ENCODE measurements at places on chromosomes 4 and X.

DNA sequence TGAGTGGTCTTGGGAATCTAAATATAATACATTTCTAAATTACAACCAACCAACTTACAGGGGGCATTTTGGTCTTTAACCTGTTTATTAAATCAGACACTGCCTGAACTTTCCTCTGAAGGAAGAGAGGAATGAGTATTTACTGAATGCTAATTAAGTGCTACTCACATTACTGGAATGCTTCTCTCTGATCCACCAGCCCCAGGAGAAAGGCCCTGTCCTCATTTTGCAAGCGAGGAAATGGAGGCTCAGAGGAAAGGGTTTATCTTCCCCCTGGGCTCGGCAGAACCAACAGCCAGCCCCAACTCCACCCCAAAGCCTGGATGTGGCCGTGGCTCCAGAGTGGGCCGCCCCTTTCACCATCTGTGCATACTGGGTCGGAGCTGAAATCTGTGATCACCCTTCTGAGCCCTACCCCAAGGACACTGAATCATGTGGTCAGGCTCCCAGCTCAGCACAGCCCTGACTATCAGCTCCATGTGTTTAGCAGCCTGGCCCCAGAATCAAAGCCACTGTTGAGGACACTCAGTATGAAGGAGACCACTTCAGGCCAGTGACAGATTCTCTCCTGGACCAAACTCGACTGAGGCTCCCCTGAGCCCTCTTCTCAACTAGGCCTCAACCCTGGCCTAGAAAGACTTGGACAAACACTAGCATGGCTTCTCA, 56.7 kb upstream of the ENPP6 start:
- DNase-seq = no peak

DNA sequence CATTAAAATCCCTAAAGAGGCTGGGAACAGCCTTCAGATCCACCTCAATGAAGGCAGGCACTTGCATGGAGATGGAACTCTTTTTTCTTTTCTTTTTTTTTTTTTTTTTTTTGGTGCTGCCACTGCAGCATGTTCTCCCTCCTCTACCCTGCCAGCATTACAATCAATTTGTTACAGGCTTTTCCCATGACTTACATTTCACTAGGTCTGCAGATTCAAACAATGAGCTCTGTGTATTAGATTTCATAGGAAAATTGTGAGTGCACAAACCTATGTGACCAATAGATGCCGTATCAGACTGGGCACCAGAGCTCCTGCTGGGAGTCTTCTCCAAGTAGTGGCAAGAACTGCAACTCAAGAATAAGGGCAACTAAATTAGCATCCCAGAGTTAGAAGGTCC, 63.8 kb upstream of the GABRQ start:
- no peak for DNase-seq

DNA sequence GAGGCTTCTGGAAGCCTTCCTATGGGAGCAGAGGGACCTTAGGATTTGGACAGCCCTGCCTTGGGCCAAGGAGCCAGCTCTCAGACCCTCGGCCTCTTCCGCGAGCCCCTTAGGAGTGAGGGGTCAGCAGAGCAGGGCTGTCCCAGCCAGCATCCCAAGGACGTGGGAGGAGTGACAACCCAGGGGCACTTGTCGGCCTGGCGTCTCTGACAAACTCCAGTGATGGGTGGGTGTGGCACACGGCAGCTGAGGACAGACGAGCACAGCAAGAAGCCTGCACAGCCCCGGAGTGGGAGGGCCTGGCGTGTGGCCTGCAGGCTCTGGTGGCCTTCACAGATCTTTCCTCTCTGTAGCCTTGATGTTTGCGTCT, 11.6 kb upstream of the TNIP2 start:
- DNase-seq = no peak

DNA sequence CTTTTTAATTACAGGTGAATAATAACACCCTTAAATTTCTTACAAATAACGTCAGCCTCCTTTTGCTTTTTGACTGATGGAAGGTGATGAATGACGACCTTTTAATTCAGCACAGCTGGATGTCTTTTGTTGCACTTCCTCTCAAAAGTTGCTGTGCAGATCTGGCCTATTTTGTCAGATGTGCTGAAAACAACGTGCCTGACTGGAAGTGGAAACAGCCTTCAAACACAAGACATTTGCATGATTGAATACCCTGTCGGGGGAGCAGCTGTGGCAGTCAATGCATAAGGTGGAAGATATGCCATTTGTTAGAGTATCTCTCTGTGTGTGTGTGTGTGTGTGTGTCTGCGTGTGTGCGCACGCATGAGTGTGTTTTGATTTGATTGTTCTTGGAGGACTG, 579.7 kb downstream of the SPRY1 start:
- no peak for DNase-seq

DNA sequence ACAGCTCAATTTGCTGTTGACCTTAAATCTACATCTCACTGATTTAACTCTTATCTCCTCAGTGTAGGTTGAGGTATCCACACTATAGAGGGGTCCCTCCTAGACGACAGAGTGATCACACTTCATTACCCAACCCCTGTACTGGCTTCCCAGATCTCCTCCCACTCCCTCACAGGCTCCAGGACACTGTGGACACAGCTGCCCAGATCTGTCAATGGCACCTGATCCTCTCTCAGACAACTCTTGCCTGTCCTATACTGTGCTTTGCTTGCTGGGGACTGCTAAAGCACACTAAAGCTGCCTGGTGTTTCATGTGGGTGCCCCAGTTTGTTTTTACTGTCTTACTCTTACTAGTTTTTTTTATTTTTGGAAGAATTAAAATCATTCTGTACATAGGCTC, 27.9 kb downstream of the RAB40AL start:
- DNase-seq = no peak

DNA sequence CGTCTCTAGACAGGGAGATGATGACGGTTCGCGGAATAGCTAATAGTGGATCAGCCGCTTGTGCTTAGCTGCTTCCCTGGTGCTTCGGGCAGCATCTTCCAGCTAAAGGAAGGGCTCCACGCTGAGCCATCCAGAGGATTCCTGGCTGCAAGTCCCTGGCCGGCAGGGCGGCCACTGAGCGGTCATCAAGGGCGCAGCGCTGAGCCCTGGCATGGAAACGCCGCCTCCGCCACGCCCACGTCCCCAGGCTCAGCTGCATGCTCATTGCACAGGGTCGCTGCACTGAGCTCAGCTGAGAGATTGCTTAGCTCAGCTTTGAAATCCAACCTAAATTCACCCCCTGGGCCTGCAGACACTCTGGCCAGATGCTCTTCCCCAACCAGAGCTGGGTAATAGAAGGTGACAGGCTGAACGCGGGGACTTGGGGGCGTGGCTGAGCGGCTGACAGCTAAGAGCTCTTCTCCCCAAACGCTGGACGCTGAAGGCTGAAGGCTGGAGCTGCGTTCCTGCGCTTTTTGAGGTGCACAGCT, 118.2 kb upstream of the KIT start:
- DNase-seq = no peak

DNA sequence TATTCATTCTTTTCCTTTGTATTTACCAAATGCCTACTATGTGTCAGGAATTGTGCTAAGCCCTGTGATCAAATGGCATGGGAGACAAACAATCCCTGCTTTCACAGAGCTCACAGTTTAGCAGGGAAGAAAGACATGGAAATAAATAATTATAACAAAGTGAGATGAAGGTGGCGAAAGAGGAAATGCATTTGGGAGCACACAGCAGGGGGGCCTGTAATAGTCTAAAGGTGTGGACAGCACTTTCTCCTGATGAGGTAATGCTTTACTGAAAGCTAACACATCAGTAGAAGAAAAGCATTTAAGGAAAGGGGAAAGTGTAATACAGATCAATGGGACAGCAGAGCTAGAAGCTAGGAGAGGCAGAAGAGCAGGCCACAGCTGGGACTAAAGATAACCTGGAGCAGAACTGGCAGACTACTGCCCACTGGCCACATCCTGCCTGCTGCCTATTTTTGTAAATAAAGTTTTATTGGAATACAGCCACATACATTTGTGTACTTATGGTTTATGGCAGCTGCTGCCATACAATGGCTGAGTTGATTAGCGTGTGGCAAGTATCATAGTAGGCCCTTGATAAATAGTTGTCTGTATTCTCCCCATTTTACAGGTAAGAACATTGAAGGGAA, 67.1 kb upstream of the TAPT1 start:
- DNase-seq = no peak

DNA sequence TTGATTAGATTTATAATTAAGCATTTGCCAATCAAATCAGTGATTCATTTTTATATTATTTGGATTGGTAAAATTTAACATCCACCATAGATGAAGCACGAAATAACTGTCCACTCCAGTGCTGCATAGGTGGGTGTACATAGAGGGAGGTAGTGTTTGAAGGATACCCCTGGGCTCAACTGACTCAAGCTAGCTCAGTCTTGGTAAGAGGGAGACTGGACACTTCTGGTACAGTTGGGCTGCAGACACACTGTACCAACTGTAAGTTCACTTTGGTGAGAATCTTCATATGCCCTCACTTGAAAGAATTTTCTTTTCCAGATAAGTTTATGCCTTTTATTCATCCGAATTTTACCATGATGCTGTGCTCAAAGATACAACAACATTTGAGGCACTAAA, 48.6 kb upstream of the UGT2B15 start:
- no peak for DNase-seq

DNA sequence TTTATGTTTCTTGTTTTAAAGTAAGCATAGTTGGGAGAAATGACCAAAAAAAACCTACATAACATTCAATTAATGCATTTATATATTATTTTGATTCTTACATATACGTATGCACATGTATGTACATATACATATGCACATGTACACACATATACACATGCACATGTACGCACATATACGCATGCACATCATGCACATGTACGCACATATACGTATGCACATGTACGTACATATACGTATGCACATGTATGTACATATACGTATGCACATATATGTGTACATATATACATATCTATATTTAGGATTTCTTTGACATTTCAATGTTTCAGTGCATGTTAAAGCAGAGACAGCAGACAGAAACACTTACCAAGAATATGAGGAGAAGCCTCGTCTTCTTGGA, 263.4 kb downstream of the ADAMTS3 start:
- no peak for DNase-seq

- DNase-seq = peak; percentile 28
Measured at GRCh38 chrX:39816871-39817731, 280.7 kb downstream of the BCOR start.

- DNase-seq = no peak
Measured at GRCh38 chr4:14415146-14415545, 587.1 kb upstream of the CPEB2 start.

GRCh38 chr4:165787516-165788274, 85.3 kb upstream of the TLL1 start:
- peak; percentile 50 for DNase-seq

GRCh38 chrX:44291468-44292092, 51.9 kb downstream of the EFHC2 start:
- DNase-seq = no peak

DNA sequence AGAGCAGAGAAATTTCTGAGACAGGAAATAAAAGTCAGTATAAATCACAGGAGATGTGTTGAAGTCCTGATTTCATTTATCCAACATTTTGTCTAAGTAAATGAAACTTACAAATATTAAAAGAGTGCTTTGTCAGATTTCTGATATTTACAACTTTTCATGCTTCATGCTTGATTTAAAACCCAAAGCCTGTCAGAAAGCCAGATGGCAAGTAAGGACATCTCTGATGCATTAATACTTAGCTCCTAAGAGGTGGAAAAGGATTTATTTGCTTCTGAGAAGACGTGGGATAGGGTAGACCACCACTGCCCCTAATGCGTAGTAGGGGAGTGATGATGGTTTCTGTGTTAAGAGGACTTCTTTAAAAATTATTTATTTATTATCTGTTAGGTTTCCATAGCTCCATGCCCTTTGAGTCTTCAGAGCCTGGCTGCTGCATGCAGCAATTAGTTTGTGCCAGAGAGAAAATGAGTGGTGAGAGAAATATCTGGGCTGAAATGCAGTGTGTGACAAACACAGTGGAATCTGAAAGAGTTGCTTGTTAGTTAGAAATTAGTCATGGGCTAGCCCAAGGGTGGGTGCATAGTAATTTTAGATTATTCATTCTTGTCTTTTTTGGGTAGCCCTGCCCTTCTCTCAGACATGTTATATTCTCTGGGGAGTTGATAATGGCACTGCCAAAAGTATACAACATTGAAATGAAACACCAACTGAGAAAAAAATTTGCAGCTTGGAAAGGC, 333.8 kb downstream of the C4orf33 start:
- DNase-seq = peak; percentile 18

Measured in NCI-H446 (cell line).